ENCODE measurements at places on chromosomes 7 and 10.

- no peak for DNase-seq
These were observed 30.0 kb upstream of the SEM1 start for GRCh38 chr7:96739609-96740008.

DNA sequence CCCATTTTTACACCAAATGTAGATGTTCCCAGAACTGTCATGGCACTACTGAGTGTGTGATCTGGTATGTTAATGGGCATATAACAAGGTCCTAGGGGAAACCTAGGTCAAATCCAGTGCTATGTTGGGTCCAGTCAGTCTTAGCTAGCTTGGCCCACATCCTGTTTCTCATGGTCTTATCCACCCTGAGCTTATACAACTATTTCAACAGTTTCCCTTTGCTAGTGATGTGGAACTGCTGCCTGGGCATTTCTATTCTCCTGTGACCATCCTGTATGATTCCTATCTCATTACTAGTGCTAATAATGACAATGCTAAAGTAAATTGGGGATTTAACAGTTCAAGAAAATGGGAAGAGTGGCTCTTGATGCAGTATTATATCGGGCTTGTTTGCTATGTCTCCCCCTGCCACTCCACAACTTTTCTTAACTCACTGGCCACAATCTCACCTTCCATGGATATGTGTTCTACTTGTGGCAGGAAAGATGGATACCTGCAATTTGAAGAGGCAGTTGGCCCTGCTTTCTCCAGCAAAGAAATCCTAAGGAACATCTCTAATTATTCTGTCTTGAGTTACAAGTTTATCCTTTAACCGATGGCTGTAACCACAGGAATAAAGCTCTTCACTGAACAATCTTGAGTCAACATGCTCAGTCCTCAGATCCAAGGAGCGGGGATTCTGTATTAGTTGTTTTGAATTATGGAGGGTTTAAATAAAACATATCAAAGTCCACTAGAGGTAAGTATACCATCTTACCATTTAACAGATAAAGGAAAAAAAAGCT lies 707.8 kb downstream of the XPNPEP1 start:
- DNase-seq: no peak

- no peak for DNase-seq
These were observed 170.4 kb downstream of the TAX1BP1 start for GRCh38 chr7:27910326-27910725.

GRCh38 chr10:67175354-67175753 lies 249.5 kb downstream of the LRRTM3 start:
- no peak for DNase-seq

DNA sequence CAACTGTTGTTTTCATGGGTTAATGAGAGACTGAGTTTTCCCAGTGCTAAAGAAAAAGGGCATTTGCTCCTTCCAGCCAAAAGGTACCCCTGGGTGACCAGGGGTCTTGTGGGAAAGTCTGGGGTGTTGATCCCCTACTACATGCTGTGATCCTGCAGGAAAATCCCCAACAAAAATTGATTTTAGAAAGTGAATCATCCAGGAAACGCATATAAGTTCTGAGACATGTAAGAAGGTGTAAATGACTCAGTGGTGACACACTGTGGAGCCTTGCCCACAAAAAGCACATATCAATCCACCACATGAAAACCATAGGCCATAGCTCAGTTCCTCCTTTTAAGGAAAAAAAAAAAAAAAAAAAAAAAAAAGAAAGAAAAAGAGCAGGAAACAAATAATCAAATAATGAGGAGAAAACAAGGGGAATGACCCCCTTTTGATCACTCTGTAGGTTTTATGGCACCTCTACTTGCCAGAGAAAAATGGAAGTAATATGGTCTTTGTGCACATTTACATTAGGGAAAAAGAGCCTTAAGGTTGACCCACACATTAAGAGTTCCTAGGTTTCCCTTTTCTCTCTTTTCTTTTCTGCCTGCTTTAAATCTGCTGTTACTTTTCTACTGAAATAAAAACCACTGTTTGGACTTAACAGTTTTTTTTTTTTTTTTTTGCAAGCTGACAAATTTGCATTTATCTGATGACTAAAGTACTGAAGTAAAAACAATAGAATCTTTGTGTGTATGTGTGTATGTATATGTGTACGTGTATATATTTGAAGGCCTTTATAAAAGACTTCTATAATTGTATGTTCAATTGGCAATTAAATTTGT lies 386.0 kb downstream of the KIF20B start:
- no peak for DNase-seq

DNA sequence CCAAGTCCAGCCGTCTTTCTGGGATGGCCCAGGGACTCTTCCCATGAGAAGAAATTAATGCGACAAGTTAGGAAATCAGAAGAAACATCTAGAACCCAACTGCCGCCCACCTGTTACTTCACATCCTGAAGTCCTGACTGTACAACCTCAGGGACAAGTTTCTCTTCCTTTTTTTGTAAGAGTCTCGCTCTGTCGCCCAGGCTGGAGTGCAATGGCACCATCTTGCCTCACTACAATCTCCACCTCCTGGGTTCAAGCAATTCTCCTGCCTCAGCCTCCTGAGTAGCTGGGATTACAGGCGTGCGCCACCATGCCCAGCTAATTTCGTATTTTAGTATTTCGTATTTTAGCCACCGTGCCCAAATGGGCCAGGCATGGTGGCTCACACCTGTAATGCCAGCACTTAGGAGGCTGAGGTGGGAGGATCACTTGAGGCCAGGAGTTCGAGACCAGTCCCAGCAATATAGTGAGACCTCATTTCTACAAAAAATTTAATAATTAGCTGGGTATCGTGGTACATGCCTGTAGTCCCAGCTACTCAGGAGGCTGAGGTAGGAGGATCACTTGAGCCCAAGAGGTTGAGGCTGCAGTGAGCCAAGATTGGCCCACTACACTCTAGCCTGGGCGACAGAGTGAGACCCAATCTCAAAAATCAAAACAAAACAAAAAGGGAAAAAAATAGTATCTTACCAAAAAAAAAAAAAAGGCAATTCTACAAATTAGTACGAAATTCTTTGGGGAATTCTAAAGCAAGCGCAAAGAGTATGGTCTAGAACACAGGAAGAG lies 20.8 kb downstream of the LAT2 start:
- no peak for DNase-seq

DNA sequence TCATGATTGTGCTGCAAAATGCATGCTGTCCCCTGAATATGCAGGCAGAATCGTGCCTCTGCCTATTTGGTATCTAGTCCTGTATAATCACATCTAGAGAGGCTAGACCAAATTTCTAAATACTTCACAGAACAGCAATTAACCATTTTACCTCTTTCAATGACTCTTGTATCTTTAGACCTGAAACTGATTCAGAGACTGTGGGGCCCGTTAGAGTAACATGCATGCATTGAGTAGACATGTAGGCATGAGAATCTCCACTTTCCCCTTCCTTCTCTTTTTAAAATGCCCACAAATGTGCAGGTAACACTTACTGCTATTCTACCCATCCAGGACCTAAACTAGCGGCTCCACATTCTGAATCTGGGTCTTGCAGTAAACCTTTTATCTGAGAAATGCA lies 8.8 kb downstream of the ZNF92 start:
- no peak for DNase-seq

- no peak for DNase-seq
These were observed 266.8 kb downstream of the CELF2 start for GRCh38 chr10:11284291-11285085.

DNA sequence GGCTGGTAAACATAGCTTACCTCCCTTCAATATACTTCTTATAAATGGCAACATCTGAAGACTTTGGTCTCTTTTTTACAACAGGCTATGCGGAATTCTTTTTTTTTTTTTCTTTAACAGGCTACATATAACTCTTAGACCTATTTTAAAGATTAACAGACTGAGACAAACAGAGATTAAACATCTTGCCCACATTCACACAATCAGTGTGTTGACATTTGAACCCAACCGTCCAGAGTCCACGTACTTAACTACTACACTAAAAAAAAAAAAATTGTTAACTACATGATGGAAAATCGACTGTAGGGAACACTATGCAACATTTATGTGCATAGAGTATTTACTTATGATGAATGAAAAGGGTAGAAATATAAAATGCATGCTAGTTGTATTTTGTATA lies 298.5 kb downstream of the ELMO1 start:
- no peak for DNase-seq

DNA sequence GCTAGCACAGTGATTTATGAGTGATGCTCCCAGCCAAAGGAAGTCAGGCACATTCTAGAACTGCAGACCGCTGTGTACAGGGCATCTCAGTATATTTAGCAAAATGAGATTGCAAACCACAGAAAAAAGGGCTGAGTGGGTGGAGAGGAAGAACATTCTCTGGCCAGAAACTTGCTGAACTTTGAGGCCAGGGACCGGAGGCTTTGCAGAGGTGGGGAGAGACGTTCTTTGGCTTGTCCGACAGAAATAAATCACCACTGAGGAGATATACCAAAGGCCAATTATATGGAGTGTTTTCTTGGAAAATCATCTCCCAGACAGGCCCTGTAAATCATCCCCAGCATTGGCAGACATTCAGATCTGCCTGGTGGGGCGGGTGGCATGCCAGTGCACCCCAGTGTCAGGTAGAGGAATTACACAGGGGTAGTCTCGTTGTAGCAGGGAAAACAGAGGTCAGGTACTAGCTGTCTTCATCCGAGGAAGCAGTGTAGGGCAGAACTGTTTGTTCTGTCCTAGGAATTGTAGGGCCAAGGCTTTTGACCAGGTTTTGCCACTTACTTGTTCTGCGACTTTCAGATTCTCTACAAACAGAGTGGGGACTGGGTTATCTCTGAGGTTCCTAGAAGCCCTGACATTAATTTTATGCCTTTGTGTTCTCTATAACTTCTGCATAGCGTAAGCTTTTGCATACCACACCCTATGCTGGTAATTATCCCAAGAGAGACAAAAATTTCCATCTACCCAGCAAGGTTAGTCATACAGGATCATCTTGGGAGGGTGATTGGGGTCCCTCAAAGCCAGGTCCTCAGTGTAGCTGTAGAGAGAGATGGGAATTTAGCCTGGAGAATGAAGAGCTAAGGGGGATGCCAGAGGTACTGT lies 655.6 kb downstream of the LRMDA start:
- no peak for DNase-seq

GRCh38 chr7:72057796-72058195 lies 354.3 kb downstream of the CALN1 start:
- DNase-seq: no peak

DNA sequence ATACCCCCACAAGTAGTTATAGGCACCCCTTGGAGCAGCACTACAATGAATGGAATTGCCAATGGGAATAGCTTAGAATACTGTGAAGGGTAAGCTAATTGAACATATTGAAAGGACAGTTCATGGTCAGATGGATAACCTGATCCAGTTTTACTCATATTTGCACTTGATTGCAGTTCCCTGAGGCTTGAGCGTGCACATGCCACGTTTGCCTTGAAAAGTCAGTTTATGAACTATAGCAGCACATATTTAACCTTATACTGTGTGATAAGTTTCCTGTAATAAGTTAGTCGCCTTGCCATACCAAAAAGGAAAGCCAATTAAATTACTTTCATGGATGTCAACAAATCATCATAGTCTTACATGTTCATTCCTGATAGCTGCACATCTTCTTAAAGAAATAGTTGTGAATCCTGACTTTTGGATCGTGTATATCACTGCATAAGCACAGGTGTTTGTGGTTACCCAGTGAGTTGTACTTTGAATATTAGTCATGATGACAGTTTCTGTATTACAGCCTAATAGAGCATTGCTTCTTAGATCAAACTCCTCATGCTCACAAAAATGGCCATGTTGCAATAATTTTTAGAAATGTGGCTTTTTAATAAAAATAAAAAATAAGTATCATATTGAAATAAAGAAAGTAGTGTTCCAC lies 21.6 kb downstream of the DNTT start:
- DNase-seq: no peak

- DNase-seq: no peak
These were observed 15.2 kb upstream of the FZD1 start for GRCh38 chr7:91248996-91249395.
